ENCODE measurements at places on chromosomes 12 and 14.

DNA sequence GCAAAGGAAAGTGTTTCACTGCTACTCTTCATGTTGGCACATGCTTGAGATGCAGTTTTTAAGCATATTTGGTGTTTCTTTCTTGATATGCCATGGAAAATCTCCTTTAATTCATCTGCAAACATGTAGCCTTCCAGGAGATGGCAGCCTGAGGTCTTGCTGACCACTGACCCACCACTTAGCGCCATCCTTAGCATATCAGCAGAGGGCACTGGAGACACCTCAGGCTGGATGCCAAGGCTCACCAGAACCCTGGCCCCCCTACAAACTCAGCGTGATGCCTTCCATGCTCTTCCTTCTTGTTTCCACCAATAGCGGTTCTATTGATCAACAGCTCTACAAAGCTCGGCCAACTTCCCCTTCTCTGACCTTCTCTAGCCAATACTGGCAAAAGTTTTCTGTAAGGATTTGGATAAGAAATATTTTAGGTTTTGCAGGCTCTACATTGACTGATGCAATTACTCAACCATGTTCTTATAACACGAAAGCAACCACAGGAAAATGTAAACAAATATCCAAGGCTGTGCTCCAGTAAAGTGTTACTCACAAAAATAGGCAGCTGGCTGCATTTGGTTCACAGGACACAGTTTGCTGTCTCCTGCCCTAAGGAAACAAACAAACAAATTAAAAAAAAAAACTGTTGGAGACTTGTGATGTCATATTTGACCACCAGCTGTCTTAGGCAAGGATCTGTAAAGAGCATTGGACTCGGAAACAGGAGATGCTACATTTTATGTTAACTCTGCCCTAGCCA lies 209.7 kb downstream of the SLC15A4 start:
- no peak for DNase-seq

DNA sequence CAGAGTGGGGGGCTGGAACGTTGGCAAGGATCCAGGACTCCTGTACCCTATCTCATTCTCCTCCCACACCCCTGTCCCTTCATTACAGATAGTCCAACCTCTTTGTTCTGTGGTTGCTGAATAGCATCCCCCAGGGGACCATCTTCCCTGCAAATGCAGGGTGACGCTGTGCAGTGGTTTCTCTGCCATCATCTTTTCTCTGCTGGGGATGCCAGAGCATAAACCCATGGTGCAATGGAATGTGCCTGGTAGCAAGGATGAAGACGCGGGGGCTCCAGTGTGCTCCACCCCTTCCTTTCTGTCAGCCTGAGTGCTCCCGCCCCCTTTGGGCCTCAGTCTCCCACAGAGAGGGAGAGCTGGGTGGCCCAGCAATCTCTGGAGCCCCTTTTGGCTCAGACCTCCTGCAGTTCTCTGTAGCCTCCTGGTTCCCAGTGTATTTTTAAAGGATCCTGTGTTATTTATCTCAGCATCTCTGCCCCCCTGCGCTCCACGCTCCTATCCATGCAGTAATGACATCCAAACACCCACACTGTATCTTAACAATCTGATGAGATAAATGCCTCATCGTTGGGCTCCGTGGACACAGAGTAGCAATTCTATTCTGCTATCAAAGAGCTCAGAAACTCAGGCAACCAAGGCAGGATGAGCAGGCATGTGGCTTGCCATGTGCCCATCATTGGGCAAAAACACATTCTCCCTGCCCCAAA lies 212.8 kb downstream of the CACNA1C start:
- DNase-seq, result no peak

GRCh38 chr12:131370321-131370720 lies 340.6 kb upstream of the SFSWAP start:
- DNase-seq, result no peak

DNA sequence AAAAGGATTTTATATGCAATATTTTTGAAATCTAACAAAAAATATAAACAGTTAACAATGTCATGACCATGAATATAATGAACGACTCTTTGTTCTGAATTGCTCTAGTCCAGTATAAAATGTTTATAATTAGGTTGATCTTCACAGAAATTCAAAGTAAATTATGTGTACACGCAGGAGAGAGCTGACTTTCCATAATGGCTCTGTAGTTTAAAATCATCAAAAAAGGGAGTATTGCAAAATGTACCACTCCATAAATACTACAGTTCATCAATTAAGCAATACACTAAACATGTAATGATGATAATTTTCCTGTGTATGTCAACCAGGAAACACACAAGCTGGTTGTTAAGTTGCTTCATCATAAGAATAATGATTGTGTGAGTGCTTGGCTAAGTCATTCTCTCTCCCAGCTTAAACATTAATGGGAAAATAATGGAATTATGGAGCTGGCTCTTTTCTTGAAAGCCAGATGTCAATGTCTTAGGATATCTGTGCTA lies 189.5 kb upstream of the PLEKHG7 start:
- no peak for DNase-seq

GRCh38 chr12:82730953-82731459 lies 44.3 kb downstream of the TMTC2 start:
- DNase-seq, result no peak

DNA sequence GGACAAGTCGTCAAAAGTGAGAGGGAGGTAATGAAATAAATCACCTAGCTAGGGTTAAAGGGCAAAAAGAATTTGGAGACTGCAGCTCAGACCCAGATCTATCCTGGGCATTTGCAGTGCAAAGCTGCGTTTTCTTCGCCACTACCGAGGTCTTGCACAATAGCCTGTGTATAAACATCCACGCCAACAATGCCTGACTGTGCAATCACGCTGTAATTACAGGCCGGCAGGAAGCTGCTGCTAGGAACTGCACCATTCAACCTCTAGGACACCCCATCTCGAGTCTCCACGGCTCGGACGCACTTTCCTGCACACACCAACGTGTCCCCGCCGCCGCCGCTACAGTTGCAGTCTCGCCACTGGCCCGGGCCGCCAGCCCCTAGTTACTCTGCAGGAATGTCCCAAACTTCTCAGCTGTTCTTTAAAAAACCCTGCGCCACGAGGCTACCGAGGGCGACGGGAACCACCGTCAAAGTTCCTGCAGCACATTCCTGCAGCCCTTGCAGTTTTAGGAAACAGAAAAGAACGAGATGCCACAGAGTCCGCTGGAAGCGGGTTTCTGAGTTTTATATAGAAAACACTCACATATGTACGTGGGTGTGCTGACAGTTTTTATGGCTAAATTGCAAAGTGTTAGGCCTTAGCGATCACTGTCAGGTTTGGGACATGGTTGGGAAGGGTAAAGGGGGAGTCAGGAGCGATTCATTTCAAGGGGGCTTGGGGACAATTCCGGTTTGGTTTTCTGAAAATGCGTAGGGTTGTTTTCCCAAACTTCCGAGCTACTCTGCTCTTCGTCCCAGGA lies 65.6 kb upstream of the PTGR2 start:
- DNase-seq, result peak; percentile 16

- DNase-seq, result no peak
Observed at GRCh38 chr14:85420278-85420677, 109.7 kb upstream of the FLRT2 start.

- no peak for DNase-seq
Observed at GRCh38 chr14:92724516-92725340, 23.7 kb downstream of the LGMN start.

DNA sequence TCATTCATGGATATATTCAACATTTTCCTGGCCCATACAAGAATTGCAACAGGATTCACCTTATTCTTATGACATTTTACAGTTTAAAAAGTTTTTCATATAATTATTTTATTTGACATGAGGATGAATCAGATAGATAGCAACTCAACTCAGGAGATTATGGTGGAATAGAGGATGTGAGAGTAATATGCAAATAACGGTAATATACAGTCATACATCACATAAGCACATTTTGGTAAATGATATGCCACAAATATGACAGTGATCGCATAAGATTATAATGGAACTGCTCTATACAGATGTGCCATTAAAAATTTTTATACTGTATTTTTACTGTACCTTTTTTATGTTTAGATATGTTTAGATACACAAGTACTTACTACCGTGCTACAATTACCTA lies 24.1 kb upstream of the CRADD start:
- DNase-seq, result no peak

GRCh38 chr12:83537428-83538053 lies 850.8 kb downstream of the TMTC2 start:
- DNase-seq, result no peak

DNA sequence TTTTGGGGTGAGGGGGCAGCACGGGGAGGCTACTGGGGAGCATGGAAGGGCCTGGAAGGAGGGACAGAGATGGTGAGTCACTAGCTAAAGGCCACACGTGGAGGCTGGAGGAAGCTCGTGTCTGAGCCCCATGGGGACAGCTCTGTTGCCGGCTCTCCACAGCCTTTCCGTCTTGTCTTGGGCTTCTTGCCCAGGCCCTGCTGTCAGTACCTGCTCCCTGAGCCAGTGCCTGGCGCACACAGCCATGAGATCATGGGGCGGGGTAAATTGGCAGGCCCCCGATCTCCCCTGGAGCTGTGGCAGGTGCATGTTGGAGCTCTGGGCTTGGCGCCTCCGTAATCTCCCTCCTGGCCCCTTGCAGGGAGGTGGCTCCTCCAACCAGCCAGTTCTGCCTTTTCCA lies 16.1 kb upstream of the KRT80 start:
- DNase-seq, result no peak

DNA sequence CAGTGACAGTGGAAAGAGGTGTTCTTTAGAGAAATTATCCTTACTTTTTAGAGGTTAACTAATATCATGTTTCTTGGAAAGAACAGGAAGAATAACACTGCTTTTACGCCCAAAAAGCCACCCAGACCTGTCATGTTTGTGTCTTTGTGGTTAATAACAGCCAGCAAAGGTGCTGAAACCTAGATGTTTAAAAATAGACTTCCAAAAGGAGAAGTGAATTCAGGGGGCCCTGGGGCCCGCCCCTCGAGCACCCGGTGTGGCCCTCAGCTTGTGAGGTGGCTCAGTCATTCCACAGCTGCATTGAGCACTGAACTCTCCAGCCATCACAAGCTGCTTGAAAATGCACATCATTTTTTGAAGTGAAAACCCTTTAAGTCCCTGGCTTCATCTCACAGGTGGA lies 20.8 kb upstream of the AMN start:
- DNase-seq, result no peak

DNA sequence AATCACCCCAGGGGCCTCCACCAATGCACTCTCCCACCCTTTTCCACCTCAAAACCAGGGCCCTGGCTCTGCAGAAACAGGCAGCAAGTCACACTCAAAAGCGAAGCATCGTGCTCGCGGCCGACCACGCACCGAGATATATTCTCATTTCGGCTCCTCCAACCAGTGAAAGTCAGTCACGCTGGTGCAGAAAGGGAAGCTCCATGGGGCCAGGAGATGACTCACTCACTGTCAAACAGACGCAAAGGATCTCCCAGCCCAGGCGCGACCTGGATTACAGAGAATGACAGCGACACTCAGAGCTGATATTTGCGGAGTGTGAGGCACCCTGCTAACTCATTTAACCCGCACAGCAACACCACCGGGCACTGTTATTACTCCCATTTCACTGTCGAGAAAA lies 173.6 kb downstream of the CALM1 start:
- DNase-seq, result no peak

GRCh38 chr14:54785778-54786770 lies 116.6 kb downstream of the GCH1 start:
- no peak for DNase-seq

DNA sequence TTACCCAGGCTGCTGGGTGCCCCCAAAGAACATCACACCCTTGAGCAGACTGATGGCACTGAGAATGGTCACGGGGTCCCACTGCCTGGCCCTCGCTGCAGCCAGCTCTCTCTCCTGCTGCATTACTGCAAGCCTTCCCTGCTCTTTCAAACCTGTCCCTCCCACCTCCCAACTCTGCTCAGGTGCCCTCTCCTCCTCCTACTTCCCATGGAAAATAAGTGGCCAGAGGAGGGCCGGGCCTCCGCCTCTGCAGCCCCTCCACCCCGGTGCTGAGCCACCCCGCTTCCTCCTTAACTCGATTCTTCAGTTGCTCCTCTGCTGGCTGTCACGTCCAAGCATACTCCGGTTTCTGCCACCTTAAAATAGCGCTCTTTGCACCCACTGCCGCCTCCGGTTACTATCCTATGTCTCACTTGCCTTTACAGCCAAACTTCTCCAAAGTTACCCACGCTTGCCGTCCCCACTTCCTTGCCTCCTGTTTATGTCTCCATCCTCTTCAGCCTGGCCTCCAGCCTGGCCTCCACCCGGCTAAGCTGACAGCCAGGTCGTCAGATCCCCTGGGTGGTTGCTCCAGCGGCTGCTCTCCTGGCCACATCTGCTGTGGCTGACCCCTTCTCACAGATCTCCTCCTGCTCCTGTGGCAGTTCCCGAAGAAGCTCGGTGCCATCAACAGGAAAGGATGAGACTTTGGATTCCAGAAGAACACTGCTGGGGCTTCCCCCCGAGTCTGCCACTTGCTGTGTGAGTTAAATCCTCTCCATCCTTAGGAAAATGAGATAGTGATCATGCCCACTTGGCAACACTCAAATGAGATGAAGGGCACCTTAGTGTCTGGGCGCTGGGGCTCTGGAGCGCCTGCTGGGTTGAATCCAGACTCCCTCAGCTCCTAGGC lies 7.7 kb downstream of the SMIM41 start:
- DNase-seq, result no peak

DNA sequence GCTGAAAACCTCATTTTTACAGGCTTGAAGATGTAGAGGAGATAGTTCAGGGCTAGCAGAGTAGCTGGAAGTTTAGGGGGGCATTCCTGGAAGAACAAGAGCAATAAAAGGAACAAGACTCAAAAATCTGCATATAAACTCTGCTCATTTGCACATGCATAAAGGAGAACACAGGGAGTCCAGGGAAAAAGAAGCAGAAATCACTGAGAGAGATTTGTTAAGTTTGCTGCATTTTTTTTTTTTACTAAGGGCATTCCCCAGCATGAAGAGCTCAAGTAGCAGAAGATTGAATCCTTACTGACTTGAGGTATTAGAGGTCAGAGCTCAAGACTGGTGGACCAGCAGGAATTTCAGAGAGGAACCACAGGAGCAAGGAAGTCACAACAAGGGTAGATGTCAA lies 28.2 kb upstream of the BCL11B start:
- DNase-seq, result no peak

DNA sequence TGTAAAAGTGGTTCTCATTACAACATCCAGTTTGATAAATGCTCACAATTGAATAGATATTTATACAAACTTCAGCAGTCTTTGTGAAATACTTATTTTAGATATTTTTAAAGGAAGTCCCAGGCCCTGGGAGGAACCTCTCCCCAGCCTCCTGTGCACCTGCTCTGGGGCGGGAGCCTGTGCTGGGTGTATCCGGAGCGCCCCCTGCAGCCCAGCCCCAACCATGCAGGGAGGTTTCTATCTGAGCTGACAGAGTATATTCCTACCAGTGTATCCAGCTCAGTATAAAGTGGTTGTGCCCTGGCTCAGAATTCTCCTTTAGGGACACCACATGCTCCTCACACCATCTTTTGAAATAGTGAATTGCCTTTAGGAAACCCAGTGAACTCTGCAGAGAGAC lies 851.8 kb downstream of the TMEM121 start:
- DNase-seq, result no peak

DNA sequence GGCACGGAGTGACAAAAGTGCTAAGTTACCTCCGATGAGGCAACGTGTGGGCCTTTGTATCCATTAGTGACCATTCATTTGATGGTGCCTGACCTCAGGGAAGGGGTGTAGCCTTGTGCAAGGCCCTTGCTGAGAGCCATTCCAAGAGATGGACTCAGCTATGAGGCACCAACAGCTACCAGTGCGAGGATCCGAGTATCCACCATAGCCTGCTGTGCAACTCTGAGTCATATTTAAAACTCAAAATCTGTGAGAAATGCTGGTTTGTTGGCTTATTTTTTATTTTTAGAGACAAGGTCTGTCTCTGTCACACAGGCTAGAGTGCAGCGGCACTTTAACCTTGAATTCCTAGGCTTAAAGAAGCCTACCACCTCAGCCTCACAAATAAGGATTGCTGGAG lies 25.1 kb upstream of the WNK1 start:
- no peak for DNase-seq

GRCh38 chr14:22530127-22530526 lies 58.9 kb downstream of the DAD1 start:
- no peak for DNase-seq
